ENCODE measurements at places on chromosomes 4 and X. TPM values are rescaled to one million over a fixed set of nuclear protein-coding genes. Genes with fewer than 3 reads are reported as not detected.

The PIGA gene
- 18.9 TPM for total RNA-seq

The GABRA4 gene
- 8.1 TPM for total RNA-seq

The GPRASP1 gene
- 35.4 TPM for total RNA-seq

The CT45A1 gene
- total RNA-seq = not detected

The OCRL gene
- total RNA-seq = 37.2 TPM

The PCGF3 gene
- total RNA-seq = 40.4 TPM

The SPANXB1 gene
- total RNA-seq = not detected

The PRPS1 gene
- total RNA-seq = 41.3 TPM

The MAGEA1 gene
- total RNA-seq = not detected
